Inflammatory macrophage treated with lipopolysaccharide for 4 hours (primary cell): ENCODE measurements at places on chromosomes 11 and 22.

GRCh38 chr11:118212131-118212725, 12.6 kb downstream of the JAML start:
- no peak for DNase-seq

- peak; percentile 6 for DNase-seq
Observed at GRCh38 chr11:30960387-30960992, 374.3 kb upstream of the MPPED2 start.

- DNase-seq: no peak
Observed at GRCh38 chr11:65808744-65809341, 22.0 kb downstream of the OVOL1 start.

GRCh38 chr22:23682077-23682476, 8.7 kb upstream of the RGL4 start:
- DNase-seq: peak; percentile 20

DNA sequence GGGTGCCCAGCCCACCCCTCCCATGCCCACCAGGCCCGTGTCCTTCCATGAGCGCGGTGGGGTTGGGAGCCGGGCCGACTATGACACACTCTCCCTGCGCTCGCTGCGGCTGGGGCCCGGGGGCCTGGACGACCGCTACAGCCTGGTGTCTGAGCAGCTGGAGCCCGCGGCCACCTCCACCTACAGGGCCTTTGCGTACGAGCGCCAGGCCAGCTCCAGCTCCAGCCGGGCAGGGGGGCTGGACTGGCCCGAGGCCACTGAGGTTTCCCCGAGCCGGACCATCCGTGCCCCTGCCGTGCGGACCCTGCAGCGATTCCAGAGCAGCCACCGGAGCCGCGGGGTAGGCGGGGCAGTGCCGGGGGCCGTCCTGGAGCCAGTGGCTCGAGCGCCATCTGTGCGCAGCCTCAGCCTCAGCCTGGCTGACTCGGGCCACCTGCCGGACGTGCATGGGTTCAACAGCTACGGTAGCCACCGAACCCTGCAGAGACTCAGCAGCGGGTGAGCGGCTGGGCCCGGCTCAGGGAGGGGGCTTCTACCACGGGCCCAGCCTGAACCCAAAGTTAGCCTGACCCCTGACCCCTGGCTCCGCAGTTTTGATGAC, 3.0 kb downstream of the PKP3 start:
- DNase-seq: peak; percentile 59

DNA sequence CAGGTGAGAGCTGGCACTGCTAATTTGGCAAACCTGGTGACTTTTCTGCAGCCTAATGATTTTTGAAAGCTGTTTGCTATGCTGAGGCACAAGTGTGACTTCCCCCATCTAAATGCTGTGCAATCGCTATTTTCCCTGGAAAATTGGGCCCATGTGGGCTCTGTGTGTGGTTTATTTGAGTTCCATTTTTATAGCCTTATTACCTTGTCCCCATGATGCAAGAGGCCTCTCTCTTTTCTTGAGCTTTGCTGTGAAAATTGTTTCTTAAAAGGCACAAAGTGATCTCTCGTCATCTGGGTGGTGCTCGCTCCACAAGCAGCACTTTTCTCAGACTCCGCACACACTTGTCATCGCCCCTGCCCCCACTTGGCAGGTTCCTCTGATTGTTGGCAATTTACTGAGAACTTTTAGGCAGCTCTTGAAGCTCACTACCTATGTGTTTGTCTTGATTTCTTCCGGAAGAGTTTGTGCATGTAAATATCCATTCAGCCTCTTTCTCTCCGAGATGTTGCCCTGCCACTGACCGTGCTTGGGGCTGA, 24.9 kb downstream of the BMAL1 start:
- no peak for DNase-seq

- DNase-seq: no peak
Observed at GRCh38 chr22:43537019-43537585, 125.3 kb downstream of the MPPED1 start.

DNA sequence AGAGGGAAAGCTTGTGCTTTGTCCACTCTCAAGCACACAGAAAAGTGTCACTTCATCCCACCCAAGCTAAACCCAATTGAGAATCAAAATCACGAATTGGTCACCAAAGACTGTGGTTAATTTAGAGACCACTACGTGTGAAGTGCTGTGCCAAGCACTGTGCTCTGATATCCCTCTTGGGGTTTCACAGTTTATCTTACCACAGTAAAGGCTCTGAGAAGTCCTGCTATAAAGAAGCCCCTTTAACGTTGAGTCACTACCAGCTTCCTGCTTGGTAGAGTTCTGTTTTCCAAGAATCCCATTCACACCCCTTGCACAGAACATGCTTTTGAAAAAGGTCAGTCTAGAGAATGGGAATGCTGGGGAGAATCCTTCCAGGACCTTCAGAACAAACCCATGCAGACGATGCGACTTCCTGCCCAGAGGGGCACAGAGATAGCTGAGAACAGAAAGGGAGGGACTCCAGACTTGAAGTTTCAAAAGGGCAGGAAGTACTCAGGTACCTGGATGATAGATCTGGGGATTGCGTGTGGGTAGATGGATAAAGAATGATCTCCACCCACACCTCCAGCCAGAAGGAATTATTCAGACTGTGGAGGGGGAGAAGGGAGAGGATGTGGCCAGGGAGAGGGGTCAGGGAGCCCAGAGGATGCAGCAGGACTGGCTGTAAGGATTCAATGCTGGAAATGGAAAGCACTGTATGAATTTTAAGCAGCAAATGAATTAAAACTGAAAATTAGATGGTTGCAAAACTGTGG, 18.1 kb upstream of the TSPAN18 start:
- no peak for DNase-seq

- no peak for DNase-seq
Observed at GRCh38 chr22:44437216-44438055, 60.6 kb downstream of the RTL6 start.

GRCh38 chr22:43562843-43563242, 151.0 kb downstream of the MPPED1 start:
- no peak for DNase-seq

- peak; percentile 73 for DNase-seq
Observed at GRCh38 chr11:10605941-10606381, 37.5 kb upstream of the LYVE1 start.

GRCh38 chr11:100719809-100720221, 32.7 kb downstream of the ARHGAP42 start:
- DNase-seq: no peak

DNA sequence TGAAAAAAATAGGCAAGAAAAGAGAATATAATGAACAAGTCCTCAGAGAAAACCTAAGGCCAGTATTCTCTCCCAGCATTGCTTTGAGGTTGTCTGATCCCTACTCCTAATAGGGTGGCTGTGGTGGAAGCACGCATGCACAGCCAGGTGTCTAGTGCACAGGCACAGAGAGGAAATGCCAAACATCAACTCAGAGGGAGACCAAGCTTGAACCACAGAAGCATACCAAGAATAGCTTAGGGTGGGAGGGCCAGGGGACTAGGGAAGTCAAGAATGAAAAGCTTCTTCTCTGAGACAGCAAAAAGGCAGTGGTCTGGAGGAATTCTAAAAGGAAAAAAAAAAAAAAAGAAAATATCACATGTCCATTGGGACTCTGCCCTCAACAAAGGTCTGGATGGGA, 244.1 kb upstream of the API5 start:
- DNase-seq: no peak
